SHP77 (cell line): ENCODE measurements at places on chromosomes 6 and 20.

DNA sequence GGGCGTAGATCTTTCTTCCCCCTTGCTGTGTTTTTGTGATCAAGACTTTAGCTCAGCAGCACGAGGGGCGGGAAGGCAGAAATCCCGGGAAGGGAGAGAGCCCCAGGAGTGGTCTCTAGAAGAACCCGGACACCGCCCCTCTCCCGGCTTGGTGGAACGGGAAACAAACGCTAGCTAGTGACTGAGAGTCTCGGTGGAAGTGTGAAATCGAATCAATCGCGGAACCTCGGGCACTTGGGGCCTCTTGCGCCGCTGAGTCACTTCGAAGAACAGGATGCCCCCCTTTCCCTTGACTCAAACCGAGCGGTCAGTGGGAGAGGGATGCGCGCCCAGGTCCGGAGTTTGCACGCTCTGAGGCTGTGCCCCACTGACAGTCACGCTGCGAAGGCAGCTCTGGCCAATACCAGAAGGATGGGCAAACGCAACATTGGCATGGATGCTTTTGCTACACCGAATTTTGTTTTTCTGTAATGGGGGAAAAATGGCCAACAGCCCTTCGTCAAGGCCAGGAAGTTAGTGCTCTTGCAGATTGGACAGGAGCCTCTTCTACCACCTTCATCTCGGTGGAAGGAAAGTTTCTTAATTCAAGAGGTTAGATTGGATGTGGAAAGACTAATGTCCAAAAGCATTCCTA lies 1.6 kb upstream of the OLIG3 start:
- no peak for DNase-seq

DNA sequence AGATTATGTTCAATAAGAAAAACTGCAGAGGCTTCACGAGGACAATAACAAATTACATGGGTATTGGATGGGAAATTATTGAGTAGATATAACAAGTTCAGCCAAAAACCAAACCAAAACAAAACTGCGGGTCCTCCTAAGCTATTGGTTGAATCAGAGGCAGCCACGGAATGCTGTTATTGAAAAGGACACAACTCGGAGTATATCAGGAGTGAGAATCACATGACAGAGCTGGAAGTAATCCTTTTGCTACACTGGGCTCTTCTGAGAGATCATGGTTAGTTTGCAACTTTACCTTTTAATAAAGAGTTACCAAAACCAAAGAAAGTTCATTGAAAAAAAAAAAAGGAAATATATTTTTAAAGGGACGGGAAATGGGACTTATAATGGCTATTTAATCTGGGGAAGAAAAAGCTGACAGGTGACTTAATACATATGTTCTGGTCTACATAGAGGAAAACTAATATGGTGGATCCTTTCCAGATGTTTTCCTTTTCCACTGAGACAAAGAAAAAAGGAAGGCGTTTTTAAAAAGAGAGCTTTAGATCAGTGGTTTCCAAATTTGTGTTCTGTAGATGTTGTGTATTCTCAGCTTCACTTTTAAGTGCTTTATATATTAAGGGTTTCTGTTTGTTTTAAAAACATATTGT lies 6.9 kb upstream of the CITED2 start:
- no peak for DNase-seq

- DNase-seq: no peak
These were observed 18.7 kb downstream of the HCK start for GRCh38 chr20:32070690-32071213.

- DNase-seq: no peak
These were observed 43.1 kb downstream of the ESR1 start for GRCh38 chr6:151850479-151851003.

- DNase-seq: no peak
These were observed 38.4 kb downstream of the THBS2 start for GRCh38 chr6:169215201-169215681.

DNA sequence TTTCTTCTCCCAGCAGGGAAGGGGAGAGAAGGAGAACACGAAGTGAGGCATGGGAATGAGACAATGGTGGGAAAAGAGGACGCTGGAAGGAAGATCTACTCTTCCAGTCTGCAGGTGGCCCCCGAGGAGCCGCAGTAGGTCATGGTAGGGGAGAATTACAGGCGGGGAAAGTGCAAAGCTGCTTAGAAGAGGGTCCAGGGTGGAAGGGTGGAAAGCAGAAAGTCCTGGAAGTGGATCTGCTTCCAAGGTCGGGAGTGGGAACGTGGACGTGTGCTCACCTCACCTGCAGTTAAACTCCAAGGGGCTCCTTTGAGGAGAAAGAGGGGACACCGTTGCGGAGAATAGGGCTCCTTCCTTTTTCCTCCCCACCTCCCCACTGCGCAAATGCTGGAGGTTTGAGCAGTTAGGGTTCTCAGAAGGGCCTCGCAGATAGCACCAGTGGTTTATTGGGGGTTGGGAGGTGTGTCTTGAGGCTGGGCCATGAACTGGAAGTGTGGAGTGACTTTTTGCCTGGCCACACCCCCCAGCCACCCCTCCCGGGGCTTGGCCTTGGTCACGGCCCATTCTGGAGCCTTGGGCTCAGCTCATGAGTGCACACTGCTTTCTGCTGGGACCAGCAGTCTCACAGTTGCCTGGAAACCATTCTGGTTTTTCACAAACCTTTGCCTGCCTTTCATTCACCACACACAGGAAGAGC lies 100.4 kb upstream of the MLN start:
- no peak for DNase-seq

GRCh38 chr20:25418776-25419175 lies 11.3 kb downstream of the GINS1 start:
- DNase-seq: no peak
